ENCODE measurements at places on chromosomes 1 and 21.

GRCh38 chr1:33666616-33667015 lies 194.2 kb downstream of the ZSCAN20 start:
- DNase-seq = no peak

DNA sequence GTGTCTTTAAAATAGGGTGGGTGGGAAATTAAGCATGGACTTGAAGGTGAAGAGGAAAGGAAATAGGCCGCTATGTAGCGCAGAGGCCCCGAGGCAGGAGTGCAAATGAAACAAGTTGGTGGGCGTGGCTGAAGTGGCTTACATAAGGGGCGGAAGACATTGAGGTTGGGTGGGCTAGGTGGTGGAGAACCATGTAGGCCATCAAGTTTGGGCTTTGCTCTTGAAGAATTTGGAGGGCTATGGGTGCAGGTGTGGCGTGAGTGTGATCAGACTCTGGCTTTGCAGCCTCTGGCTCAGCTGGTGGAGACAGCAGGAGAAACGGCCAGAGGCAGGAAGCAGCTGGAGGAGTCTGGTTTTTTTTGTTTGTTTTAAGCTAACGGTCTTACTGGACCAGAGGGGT lies 6.7 kb downstream of the SLFNL1 start:
- DNase-seq = no peak

- DNase-seq = no peak
Measured at GRCh38 chr1:117894078-117894477, 35.3 kb downstream of the GDAP2 start.

DNA sequence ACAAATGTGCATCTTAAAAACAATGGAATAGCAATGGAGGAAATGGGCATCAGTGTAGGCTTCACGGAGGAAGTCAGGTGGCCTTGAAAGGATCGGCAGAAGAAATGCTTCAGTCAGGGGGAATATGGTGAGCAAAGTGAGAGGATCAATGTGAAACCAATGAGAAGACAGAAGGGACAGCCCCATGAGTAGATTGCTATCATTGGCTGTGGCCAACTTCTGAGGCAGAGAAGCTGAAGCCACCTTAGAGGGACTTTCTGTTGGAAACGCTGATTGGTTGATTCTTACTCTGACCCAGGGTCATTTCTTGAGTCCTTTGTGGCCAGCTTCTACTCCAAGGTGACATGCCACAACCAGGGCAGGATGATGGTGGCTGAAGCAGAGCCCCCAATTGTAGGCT lies 130.7 kb upstream of the ZNF648 start:
- no peak for DNase-seq

GRCh38 chr21:44815852-44816628 lies 1.8 kb downstream of the SUMO3 start:
- no peak for DNase-seq

DNA sequence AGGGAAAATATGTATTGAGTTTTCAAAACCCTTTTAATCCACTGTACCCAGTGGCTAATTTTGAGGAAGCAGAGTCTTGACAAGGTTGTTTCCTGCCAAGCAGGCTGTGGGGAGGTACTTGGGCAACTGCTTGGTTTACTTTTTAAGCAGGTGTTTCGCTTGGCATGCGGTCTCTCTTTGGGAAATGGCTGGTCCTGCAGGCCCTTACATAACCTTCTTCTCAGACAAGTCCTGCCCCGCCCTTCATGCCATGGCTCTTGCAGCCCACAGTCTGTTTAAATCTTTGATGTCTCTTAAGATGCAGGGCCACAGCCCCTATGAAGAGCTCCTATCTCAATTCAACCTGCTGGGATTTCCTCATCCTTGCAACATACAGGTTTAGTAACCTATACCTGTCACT lies 36.0 kb upstream of the ABCD3 start:
- no peak for DNase-seq

- DNase-seq = no peak
Measured at GRCh38 chr1:25889470-25889869, 14.0 kb upstream of the PAQR7 start.

DNA sequence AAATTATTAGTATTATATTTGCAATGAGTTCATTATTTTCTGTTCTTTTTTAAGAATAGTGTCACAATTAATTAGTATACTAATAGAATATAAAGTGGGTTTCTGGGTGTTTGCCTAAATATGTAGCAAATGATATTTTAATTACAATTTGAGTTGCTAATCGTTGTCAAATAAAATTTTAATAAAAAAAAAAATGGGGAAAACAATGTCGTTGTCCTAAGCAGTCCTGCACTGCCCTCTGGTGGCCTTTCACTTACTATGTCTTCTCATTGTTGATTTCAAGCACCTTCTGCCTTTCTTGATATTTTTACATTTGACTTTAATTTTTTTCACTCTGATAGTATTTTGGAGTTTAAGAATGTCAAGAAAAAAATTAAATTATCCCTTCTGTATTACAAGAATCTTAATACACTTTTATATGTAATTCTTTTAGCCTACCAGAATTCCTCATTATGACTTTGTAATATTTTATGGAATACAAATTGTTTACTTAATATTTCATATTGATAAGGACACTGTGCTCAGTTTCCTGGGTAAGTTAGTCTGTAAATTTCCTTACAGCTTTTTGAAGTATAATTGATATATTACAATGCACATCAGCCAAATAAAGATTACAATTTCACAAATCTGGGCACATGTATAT lies 104.5 kb upstream of the FMN2 start:
- peak; percentile 58 for DNase-seq

GRCh38 chr1:168556647-168557046 lies 12.8 kb upstream of the XCL2 start:
- DNase-seq = no peak

- peak; percentile 42 for DNase-seq
Measured at GRCh38 chr1:31848381-31848897, 32.6 kb upstream of the SPOCD1 start.

GRCh38 chr1:26788836-26789611 lies 1.3 kb downstream of the PIGV start:
- DNase-seq = peak; percentile 90

GRCh38 chr1:39890273-39890672 lies 7.0 kb upstream of the TRIT1 start:
- no peak for DNase-seq

GRCh38 chr1:231216498-231216897 lies 24.5 kb upstream of the GNPAT start:
- DNase-seq = no peak

Measured in stimulated activated CD8-positive, alpha-beta memory T cell treated with anti-CD3 and anti-CD28 coated beads, Interleukin-4, amount 100 ng/mL, for 48 hours (primary cell).